Activated naive CD4-positive, alpha-beta T cell treated with anti-CD3 and anti-CD28 coated beads, Interleukin-2, amount 10 ng/mL, durations not matched to agents 7 days and 5 days (primary cell): ENCODE measurements at places on chromosomes 1 and 21.

DNA sequence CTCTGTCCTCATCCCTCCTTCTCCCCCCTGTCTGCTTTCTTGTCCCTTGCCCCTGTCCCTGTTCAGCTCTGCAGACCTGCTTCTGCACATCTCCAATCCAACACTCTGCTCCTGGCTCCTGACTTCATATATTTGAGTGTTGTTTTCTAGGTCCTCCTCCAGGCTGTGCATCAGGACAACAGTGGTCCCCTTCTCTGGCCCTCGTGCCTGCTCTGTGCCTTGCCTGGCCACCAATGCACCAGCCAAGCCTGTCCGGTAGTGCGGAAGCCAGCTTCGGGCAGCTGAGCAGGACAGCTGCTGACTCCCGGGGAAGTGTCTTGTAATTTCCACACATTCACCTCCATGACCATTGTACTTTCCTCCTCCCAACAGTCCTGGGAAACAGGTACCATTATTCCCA, 203.4 kb upstream of the RAB4A start:
- no peak for DNase-seq

DNA sequence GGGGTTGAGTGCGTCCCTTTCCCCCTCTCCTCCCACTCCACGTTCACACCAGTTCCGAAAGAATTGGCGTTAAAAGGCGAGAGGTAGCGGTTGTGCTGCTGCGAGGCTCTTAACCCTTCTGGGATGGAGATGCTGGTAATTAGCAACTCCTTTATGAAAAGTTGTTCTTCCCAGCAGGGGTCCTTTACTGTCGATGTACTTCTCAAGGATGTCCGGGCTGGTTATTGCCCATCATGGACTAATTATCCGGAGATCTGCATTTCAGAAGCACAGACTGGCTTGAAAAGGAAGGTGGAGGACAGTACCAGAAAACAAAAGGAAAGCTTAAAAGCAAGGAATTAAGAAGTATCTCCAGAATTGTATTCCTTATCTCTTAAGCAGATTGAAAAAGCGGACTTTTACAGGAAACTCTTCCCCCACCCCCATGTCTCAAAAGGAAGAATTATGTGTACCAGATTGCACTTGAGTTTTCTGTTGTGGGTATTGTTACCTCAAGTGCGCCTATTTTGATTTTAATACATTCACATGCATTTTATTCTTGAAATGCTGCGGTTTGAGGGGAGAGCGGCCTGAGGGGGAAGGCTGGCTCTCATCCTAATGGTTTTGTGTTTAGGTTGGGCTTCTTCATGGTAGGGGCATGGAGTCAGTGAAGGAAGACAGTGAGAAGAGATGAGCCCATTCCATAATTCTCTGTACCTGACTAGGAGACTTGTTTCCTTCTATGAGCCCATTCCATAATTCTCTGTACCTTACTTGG, 1.5 kb downstream of the AK4 start:
- no peak for DNase-seq

DNA sequence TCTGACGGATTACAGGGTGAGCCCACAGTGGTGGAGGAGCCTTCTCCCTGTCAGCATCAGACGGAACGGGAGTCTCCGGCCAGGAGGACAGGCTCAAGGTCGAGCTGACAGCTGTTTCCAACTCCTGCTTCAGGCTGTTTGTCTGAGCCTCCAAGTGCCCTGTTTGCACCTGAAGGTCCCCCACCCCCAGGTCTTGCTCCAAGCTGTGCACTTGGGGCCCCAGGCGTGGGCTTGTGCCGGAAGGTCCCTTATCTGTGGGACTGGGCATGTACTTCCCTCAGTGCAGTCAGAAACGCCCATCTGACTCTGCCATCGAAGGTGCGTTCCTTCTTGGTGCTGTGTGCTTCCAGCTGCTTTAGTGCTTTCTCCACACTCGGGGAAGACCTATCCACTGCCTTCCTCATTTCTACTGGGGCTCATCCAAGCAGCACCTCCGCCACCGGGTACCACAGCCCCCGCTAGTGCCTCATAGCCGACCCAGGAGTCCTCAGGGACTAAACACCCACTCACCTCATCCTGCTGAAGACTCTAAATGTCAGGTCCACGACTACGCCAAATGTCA, 29.5 kb upstream of the CR2 start:
- DNase-seq = no peak

- no peak for DNase-seq
Measured at GRCh38 chr1:180675586-180675985, 43.8 kb downstream of the XPR1 start.

GRCh38 chr1:230170622-230171021, 103.6 kb downstream of the GALNT2 start:
- no peak for DNase-seq

DNA sequence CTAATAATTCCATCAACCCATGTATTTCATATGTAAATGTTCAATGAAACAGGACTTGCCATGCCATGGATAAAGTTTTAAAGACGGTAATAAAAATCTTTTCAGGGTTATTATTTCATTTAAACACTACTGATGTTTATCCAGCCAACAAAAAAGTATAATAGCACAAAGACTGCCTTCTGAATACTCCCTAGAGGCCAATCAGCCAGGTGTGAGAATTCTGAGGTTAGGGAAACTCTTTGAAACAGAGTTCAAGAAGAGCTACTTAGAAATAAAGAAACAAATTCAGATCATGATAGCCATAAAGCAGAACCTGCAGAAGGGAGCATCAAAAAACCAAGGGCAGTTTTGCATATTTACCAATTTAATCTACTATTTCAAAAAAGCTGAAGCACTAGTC, 48.7 kb downstream of the AKT3 start:
- DNase-seq = no peak

DNA sequence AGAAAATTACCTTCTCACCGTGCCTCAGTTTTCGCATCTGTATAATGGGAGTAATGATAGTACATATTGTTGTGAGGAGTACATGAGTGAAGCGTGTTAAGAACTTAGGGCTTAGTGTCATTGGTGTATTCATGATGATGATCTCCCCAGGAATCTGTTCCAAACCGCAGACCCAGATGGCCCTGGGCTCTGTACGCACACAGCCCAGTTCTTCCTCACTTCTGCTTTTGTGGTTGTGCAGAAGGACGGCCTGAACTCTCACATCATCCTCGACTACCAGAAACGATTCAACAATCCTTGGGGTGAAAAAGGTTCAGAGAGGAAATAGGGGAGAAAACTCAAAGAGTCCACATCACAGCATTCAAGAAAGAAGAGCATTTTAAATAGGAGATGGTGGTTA, 323.0 kb downstream of the CAMTA1 start:
- no peak for DNase-seq

- no peak for DNase-seq
Measured at GRCh38 chr1:66954208-66954607, 29.4 kb downstream of the MIER1 start.

- no peak for DNase-seq
Measured at GRCh38 chr1:115082949-115083348, 6.4 kb downstream of the TSPAN2 start.

GRCh38 chr1:184567637-184568036, 180.8 kb downstream of the C1orf21 start:
- DNase-seq = no peak

DNA sequence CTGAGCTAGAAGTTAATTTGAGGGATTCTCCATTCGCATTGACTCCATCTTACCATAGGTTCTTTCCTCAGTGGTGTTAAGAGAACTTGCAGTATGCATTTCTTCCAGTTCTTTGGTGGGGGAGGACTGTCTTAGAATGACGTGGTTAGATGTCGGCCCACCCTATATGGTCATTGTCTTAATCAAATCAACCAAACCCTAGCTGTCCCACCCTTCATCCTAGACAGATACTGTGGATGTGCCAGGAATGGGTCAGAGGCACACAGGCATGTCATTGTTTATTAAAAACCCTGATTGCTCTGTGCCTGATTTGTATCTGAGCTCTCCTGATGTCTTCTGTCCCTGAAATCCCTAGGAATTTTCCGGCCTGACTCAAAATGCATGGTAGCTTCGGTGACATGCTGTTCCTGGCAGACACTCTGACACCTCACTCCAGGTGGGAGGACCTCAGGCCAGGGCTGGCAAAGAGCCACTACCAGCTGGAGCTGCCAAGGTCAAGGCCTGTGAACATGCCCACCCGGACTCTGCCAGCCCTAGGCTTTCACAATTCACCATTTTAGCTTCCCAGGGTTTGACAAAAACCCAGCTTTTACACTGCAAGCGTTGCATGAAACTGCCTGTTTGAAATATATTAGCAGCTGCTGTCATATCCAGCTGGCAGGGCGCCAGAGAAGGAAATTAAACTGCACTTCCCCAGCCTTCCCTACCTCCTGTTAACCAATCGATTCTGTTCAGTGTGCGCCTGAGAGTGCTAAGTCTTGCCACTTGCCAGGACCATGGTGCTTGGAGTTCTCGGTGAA, 134.0 kb downstream of the FAM78B start:
- no peak for DNase-seq

- DNase-seq = peak; percentile 94
Measured at GRCh38 chr1:9823943-9824701, at the start of gene CLSTN1. Gene CLSTN1 (minus strand): TSS chr1:9823965. CDS start chr1:9823733, 232 bp downstream.

- DNase-seq = no peak
Measured at GRCh38 chr1:182570611-182570970, 18.5 kb downstream of the RNASEL start.

GRCh38 chr1:91020967-91021685, 709 bp downstream of the ZNF644 start:
- peak; percentile 81 for DNase-seq

DNA sequence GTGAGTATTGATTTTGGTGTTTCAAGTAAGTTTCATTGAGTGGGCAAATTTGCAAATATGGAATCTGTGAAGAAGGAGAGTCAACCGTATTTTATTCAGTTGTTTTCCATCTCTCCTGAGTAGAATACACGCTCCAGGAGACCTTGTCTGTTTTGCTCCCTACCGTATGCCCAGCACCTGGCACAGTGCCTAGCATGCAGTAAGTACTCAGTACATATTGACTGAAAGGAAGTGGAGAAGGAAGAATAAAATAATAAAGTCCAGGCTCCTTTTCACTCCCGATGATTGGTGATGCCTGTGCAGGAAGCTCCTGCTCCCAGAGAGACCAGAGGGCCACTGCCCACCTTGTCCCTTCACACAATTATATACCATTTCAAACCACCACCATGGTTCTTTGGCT, 59.4 kb upstream of the NEK2 start:
- DNase-seq = no peak

- DNase-seq = no peak
Measured at GRCh38 chr1:180925471-180926051, 12.9 kb downstream of the KIAA1614 start.

- DNase-seq = peak; percentile 4
Measured at GRCh38 chr1:109769330-109770078, 5.8 kb upstream of the EPS8L3 start.

DNA sequence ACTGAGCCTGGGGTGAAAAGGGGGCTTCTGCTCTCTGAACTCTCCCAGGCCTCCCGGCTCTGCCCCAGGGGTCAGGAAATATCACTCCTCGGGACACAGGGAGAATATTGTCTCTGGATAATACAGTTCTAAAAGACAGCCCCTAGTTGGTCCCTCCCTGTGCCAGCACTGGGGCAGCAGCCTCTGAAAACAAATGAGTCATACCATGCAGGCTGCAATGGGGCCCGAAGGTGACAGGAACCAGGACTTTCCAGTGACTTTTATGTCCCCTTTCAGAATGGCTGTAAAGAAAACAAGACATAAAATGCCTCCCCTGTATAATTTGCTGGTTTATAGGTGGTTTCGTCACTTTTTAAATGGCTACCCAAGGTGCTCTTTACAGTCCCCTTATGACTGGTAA, 360.0 kb downstream of the NPHP4 start:
- no peak for DNase-seq
